ENCODE measurements at places on chromosomes 11 and 22. TPM values are rescaled to one million over a fixed set of nuclear protein-coding genes. Genes with fewer than 3 reads are reported as not detected.

The ART5 gene
- not detected for total RNA-seq

The SYT13 gene
- 0.12 TPM for total RNA-seq

The OR5P2 gene
- not detected for total RNA-seq

The NKAPD1 gene
- total RNA-seq = 6.1 TPM

The NXPE1 gene
- not detected for total RNA-seq

The OTOG gene
- total RNA-seq = not detected

- no peak overlapping the region for H3K4me3 ChIP-seq
- DNase-seq = no peak
- H3K27ac ChIP-seq = no peak overlapping the region
- H3K27me3 ChIP-seq = no peaks in the 10 kb centered on the region
- no peaks in the 10 kb centered on the region for H3K4me1 ChIP-seq
Measured at GRCh38 chr11:131897956-131898355, 527.5 kb downstream of the NTM start.

DNA sequence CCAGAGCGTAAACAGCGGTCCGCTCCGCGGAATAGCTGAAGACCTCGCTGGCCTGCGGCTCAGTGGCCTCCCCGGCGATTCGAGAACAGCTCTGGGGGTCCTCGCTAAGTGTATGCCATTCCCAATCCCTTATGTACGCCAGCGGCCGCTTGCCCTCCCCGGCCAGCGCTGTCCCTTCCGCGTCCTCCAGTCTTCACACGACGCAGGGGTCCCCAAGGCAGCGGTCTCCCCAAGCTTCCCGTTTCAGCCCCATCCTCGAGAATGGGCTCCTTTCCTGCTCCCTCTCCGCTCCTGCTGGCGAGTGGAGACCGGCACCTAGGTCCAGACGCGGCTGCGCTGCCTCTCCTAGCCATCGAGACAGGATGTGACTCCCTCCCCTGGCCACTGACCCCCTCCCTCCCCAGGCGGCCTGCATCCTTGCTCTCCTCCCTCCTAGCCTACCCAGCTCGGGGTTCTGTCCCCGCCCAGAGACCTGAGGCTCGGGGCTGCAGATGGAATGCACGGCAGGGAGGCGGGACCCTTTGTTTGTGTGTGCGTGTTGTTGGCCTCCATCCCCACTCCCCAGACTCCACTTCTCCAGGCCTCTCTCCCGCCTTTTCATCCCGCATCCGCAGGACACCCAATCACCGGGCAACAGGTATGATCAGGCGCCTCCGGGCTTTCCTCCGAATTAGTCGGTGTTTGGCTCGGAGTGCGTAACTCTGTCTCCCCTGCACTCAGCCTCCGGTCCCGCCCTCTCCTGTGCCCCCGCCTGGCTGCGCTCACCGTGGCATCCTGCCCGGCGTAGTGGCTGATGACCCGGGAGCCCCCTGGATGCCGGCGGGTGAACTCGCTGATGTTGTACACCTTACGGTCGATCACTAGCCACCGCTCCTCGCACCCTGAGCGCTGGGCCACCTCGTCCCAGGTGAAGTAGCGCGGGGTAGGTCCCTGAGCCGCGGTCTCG, 740 bp downstream of the FADS1 start:
- peak overlapping the region; percentile 68 for H3K4me3 ChIP-seq
- H3K27me3 ChIP-seq = no peaks in the 10 kb centered on the region
- H3K27ac ChIP-seq = peak overlapping the region; percentile 96

DNA sequence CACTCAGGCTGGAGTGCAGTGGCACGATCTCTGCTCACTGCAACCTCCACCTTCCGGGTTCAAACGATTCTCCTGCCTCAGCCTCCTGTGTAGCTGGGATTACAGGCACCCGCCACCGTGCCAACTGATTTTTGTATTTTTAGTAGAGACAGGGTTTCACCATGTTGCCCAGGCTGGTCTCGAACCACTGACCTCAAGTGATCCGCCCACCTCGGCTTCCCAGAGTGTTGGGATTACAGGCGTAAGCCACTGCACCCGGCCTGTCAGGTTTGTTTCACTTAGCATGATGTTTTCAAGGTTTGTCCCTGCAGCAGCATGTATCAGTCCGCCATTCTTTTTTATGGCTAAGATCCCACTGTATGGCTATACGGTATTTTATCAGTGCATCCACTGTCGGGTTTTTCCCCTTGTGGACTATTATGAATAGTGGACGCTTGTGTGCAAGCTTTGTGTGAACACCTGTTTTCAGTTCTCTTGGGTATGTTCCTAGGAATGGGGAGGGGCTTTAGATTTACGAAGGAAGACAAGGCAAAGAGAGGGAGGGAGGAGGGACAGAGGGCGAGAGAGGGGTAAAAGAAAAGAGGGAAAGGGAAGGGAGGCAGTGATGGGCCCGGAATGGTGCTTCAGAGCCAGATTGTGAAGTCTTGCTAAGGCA, 13.9 kb upstream of the CDC42EP2 start:
- H3K4me1 ChIP-seq = no peaks in the 10 kb centered on the region
- DNase-seq = no peak
- H3K27ac ChIP-seq = no peak overlapping the region
- H3K4me3 ChIP-seq = no peak overlapping the region
- no peaks in the 10 kb centered on the region for H3K36me3 ChIP-seq

DNA sequence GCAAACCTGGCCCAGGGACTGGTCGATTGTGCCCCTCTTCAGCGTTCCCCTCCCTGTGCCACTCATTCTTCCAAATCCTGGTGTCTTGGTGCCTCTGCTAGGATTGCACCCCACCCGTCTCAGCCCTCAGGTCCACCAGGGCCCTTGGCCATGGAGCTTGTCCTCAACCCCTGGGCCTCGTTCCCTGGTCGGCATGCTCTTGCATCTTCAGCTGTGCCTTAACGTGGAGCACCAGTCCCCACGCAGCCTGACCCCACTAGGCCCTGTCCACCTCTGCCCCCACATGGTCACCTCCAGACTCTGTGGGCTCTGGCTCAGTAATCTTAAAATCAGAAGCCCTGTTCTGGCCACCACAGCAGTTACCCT, 61.1 kb downstream of the OSBP2 start:
- H3K27me3 ChIP-seq = no peaks in the 10 kb centered on the region
- no peak for DNase-seq
- H3K4me1 ChIP-seq = no peaks in the 10 kb centered on the region
- no peak overlapping the region for H3K27ac ChIP-seq
- no peak overlapping the region for H3K4me3 ChIP-seq

DNA sequence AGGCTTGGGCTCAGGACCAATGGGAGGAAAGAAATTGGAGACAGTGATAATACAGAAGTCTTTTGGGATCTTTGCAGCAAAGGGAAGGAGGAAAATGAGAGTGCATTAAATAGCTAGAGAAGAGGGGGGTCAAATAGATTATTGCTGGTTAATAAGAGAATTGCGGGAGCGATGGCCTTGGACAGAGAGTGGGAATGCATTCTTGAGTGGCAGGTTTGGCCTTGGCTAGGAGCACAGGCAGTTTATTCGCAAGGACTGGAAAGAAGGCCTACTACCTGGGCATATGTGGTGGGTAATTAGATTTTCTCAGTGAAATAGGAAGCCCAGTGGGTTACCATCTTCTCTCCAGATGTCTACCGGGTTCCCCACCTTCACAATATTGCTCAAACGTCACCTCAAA, 3.5 kb upstream of the MEN1 start:
- H3K36me3 ChIP-seq = no peaks in the 10 kb centered on the region
- no peak for DNase-seq
- H3K27me3 ChIP-seq = no peaks in the 10 kb centered on the region

- H3K4me3 ChIP-seq = no peak overlapping the region
- no peaks in the 10 kb centered on the region for H3K36me3 ChIP-seq
- H3K27me3 ChIP-seq = no peaks in the 10 kb centered on the region
- no peak for DNase-seq
Measured at GRCh38 chr11:62179995-62180394, 10.0 kb upstream of the SCGB1D1 start.

DNA sequence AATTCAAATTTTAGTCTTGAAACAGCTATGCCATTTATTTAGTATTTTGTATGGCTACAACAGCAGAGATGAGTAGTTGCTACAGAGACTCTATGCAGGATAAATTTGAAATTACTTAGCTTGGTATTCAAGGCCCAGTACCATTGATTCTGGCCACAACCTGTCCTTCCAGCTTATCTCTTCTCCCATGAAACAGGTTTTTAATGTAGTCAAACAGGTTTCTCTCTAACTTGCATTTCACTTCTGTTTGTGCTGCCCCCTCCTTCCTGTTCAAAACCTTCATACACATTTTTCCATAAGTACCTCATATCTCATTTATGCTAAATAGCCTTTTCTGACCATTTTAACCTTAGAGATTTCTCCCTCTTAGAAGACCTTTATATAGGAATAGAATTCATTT, 3.3 kb downstream of the USP47 start:
- no peak overlapping the region for H3K27ac ChIP-seq
- H3K36me3 ChIP-seq = no peaks in the 10 kb centered on the region
- H3K4me1 ChIP-seq = no peaks in the 10 kb centered on the region

DNA sequence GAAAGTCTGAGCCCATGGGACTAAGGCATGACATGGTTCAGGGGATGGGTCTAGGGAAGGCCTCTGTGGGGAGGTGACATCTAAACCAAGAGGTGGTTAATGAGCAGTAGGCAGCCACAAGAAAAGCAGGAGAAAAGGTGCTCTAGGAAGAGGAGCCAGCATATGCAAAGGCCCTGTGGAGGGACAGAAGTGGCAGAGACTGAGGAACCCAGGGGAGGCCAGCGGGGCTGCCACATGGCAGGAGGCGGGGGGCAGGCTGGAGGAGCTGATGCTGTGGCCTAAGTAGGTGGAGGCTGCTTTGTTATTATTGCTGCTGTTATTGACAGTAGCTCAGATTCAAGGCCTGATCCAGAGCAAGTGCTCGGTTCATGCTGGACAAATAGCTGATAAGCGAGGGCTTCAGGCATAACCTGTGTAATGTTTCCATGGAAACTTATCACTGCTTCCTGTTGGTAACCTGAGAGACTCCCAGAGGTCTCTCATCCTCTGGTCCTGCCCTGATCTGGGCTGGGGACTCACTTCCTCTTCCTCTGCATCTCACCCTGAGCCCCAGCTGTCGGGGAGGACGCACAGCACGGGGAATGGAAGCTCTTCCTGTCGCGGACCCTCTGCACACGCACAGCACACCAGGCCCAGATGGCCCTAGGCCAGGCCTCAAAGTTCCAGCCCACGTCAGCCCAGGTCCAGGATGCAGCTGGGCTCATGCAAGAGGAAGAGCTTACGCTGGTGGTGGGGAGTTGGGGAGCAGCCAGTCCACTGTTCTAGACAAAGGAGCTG, 75.2 kb upstream of the TP53I11 start:
- no peak overlapping the region for H3K4me3 ChIP-seq
- no peak overlapping the region for H3K27ac ChIP-seq
- no peak for DNase-seq
- H3K36me3 ChIP-seq = no peaks in the 10 kb centered on the region

DNA sequence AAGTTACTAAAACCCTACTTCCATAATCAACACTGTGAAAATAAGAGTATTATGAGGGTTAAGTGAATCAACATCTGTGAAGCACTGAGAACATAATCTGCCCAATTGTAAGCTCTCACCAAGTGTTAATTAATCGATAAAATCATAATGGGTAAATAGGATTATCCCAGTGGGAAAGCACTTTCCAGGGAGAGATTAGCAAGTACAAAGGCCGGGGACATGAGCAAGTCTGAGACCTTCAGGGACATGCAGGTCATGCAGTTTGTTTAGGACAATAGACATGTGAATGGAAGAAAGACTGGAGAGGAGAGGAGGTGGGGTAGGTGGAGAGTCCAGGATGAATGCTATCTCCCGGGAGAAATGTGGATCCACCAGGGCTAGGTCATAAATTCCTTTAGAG, 57.8 kb upstream of the FIBIN start:
- no peaks in the 10 kb centered on the region for H3K4me1 ChIP-seq
- no peak overlapping the region for H3K27ac ChIP-seq
- H3K36me3 ChIP-seq = no peaks in the 10 kb centered on the region
- no peaks in the 10 kb centered on the region for H3K27me3 ChIP-seq
- DNase-seq = no peak

DNA sequence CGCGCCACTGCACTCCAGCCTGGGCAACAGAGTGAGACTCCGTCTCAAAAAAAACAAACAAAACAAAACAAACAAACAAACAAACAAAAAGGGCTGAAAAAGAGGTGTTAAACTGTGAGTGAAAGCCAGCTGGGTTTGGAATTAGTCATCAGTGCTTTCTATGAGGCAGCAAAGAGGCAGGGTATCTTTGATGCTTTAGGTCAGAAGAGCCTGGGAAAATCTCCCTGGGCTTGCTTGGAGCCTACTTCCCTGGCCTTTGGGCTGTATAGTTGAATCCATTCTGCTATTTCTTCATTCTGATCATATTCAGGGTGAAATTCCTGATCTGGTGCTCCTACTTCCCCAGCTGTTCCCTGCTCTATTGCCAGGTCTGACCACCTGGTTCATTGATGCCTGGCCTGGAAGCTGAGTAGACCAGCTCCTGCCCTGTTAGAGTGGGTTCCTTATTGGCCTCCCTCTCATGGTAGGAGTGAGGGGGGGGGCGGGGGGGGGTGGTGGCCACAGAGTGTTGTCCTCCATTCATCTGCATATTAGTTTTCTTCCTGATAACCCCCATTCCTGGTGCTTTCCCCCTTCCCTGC, 65.6 kb downstream of the INSC start:
- no peaks in the 10 kb centered on the region for H3K27me3 ChIP-seq
- no peak overlapping the region for H3K4me3 ChIP-seq
- H3K27ac ChIP-seq = no peak overlapping the region
- H3K36me3 ChIP-seq = no peaks in the 10 kb centered on the region
- no peak for DNase-seq
- no peaks in the 10 kb centered on the region for H3K4me1 ChIP-seq

- no peak for DNase-seq
- H3K4me3 ChIP-seq = no peak overlapping the region
- no peaks in the 10 kb centered on the region for H3K4me1 ChIP-seq
- H3K27me3 ChIP-seq = no peaks in the 10 kb centered on the region
Measured at GRCh38 chr22:50091092-50091768, 1.4 kb downstream of the MOV10L1 start.

- H3K4me3 ChIP-seq = no peak overlapping the region
- H3K4me1 ChIP-seq = no peaks in the 10 kb centered on the region
- peak; percentile 32 for DNase-seq
- no peaks in the 10 kb centered on the region for H3K27me3 ChIP-seq
Measured at GRCh38 chr22:48736593-48737460, 1090.8 kb downstream of the BRD1 start.
